ENCODE measurements at places on chromosomes 6 and 20.

DNA sequence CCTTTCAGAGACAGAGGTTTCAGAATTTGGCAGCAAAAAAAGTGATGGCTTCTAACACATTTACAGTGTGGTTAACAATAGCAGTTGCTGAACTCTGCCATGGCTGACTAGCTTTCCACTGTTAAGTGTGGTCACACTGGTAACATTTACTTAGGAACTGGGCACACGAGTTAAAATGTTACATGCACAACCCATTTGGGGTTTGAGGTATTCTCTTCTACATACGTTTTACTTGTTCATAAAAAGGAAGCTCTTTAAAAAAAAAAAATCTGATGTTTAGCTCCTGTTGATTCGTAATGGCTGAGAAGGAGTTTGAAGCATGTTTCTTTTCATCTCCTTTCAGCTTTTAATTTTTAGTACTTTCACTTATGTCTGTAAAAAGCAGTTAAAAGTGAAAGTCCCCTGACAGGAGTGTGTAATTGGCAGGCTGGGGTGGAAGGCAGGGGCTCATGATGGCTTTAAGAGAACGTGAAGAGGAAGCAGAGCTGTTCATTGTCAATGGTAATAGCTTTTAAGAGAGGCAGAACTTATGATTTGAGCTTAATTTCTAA, 245.9 kb downstream of the FARS2 start:
- no peak for DNase-seq

GRCh38 chr6:169861431-169862042, 110.1 kb downstream of the ERMARD start:
- DNase-seq = no peak

DNA sequence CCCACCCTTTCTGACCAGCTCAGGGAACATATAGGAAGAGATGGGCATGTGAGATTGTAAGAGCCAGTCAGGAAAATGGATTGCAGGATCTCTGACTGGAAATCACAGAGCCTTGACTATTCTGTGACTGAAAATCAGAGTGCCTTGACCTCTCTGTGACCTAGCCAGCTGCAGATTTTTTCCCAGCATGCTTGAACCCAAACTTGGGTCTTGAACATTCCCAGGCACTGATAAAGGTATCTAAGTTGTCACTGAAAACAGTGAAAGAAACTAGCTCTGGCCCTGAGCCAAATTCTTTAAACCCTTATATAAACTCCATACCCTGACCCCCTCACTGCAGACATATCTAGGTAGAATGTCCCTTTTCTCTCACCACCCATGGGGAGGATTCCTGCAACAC, 2.3 kb upstream of the ZNF165 start:
- DNase-seq = no peak

GRCh38 chr20:22819112-22819511, 216.0 kb upstream of the SSTR4 start:
- no peak for DNase-seq

GRCh38 chr6:56102216-56102615, 145.2 kb downstream of the COL21A1 start:
- no peak for DNase-seq

DNA sequence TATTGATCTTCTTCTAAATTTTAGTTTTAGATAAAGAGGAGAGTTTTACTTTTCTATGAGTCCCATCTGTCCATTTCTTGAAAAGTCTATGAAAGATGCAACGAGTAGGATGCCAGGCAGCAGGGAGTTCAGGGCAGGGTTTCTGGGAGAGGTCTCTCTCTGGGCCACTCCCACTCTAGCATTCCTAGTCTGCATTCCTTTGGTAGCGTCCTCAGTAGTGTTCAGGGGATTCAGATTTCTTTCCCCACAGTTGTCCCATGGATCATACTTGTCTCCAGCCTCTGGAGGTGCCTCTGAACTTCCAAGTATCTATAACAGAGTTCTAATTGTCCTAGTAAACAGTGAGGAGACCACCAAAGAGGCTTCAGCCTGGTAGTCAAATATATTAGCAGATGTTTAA, 225.3 kb downstream of the RIMS1 start:
- no peak for DNase-seq

DNA sequence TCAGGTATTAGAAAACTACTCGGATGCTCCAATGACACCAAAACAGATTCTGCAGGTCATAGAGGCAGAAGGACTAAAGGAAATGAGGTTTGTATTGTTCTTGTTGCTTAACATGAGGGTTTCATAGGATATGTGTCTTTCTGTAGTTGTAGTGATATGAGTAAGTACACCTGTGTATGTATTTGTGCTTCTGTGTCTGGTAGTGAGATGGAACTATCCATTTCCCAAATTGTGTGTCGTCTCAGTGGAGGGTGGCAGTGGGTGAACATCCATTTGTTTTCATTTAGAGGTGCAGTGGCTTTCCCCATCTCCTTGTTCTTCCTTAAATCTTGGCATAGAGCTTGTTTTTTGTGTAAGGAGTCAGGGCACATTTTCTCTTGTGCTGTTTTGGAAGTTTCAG, 8.2 kb downstream of the ASXL1 start:
- no peak for DNase-seq

DNA sequence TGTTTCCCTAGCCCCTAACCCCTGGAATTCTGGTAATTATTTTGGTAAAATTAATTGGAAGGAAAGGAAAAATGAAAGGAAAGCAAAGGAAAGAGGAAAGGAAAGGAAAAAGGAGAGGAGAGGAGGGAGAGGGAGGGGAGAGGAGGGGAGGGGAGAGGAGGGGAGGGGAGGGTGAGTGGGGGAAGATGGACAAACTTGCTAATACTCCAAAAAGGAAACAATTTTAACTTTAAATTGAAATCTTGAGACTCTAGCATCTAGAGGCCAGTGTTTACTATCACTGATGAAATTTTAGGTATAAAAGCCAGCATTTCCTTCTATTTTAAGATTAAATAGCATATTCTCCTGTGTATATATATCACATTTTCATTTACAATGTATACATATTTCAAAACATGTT, 156.5 kb downstream of the COL12A1 start:
- no peak for DNase-seq

GRCh38 chr6:134343066-134343465, 25.2 kb upstream of the SGK1 start:
- no peak for DNase-seq

DNA sequence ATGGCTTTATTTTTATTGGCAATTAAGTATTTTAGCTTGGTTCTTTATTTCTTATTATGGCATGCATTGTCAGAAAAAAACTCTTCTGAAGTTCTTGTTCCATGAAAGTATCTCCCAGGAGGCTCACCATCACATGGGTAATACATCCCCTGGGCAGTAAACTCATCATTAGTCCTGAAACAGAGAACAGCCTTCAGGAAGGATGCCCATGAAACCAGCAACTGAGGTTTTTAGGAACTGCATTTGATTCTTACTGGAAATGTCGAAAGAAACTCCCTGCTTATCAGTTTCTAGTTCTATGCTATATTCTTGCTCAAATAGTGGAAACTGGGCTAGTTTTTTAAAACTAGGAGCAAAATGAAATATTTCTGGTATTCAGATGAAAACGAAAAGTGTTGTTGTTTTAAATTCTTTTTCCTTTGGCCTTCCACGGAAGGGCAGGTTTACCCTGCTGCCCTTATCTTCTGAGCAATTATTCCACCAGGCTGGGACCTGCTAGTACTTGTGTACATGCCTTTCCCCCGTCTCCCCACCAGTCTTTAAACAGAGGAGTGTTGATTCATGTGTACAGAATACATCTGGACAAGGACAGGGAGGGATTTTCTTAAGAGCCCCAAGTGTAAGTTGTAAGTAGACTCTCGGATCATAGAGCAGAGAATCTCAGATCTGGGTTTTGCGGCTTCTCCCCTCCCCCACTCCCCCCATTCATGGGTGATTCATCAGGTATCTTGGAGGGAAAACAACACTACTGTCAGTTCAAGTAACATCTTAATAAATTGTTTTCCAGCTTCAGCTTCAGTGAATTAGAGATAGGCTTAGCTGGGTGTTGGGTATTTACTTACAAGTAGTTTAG, 81.5 kb downstream of the RTN4IP1 start:
- peak; percentile 10 for DNase-seq

GRCh38 chr20:32325706-32326503, 32.2 kb upstream of the ASXL1 start:
- DNase-seq = no peak

- DNase-seq = peak; percentile 8
These were observed 73.7 kb downstream of the PRND start for GRCh38 chr20:4795394-4795793.

GRCh38 chr20:32157611-32158010, 48.1 kb downstream of the TM9SF4 start:
- no peak for DNase-seq

- no peak for DNase-seq
These were observed 126.9 kb upstream of the BMP5 start for GRCh38 chr6:56002336-56002735.

GRCh38 chr6:85449818-85450759, at the start of gene NT5E:
Gene NT5E, plus strand, starts transcription at chr6:85450083. Its CDS starts 57 bp downstream, at chr6:85450140.
- no peak for DNase-seq

Measured in NCI-H2171 (cell line).